Stimulated activated CD4-positive, alpha-beta T cell treated with anti-CD3 and anti-CD28 coated beads, Interleukin-12 subunit alpha, Interleukin-12 subunit beta, amount 100 ng/mL, for 24 hours (primary cell): ENCODE measurements at places on chromosomes 3 and 15.

GRCh38 chr3:124699686-124700396 is 30.4 kb upstream of the UMPS start:
- DNase-seq: no peak

DNA sequence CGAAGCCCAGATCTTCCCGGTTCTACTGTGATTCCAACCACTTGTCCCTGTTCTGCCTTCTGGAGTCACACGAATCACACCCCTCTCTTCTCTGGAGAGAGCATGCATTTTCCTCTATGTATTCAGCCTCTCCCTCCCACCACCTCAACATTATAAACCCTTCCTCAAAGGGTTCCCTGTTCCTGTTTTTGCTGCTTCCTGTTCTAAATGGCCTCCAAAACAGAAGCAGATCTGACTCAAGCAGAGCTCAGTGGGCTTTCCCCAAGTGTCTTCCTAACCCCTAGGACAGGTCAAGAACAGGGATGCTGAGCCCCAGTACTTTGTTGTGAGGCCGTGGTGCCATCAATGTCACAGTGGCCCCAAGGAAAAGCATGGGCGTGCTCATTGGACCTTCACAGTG is 75.7 kb upstream of the ARNT2 start:
- no peak for DNase-seq

DNA sequence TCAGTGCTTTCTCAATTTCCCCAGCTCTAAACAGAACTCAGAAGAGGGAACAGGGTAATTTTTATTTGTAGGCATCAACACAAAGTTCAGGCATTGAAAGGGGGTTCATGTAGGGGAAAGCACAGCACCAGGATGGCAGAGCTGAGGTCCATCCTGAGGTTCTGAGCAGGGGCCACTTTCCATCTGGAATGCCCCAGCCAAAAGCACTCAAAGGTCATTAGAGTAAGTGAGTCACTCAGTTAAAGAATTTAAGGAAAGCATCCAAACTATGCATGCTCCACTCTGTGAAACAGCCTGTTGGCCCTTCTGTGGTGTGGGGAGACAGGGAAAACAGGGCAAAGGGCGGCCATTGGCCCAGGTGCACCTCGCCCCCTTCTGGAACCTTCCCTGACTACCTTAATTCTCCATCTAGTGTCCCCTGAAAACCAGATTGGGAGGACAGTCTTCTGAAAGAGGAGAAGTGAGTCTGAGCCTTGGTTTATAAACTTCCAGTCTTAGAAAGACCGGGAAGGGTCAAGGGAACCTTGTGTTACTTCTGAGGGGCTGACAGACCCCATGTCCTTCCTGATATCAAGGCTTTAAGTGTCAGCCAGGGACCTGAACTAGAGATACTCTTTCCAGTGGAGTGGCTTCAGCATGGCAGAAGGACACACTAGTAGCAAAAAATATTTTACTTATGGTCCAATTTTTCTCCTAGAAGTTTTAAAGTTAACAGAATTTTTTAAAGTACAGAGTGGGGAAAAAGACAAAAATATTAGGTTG is 133.3 kb downstream of the MYLK start:
- DNase-seq: no peak

DNA sequence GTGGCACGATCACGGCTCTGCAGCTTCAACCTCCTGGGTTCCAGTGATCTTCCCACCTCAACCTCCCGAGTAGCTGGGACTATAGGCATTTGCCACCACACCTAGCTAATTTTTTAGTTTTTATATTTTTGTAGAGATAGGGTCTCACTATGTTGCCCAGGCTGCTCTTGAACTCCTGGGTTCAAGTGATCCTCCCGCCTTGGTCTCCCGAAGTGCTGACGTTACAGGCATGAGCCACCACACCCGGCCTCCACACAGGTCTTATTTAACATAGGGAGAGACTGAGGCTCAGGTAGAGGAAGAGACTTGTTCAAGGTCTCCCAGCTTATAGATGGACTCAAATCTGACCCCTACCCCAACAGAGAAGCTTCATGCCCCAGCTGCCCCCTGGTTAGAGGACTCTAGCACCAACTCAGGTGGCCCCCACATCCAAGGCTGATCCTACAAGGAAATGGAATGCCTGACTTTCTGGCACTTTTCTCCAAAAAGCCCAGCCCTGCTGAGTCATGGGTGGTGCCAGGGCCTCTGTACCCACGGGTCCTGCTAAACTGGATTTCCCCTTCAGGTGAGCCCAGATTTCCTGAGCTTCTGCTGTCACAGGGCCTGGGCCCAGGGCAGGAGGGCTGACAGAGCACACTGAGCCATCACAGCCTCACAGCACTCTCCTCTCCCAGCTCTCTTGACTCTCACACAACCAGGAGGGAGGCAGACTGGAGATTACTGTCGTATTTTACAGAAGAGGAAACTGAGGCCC is 5.6 kb downstream of the TMEM40 start:
- no peak for DNase-seq

DNA sequence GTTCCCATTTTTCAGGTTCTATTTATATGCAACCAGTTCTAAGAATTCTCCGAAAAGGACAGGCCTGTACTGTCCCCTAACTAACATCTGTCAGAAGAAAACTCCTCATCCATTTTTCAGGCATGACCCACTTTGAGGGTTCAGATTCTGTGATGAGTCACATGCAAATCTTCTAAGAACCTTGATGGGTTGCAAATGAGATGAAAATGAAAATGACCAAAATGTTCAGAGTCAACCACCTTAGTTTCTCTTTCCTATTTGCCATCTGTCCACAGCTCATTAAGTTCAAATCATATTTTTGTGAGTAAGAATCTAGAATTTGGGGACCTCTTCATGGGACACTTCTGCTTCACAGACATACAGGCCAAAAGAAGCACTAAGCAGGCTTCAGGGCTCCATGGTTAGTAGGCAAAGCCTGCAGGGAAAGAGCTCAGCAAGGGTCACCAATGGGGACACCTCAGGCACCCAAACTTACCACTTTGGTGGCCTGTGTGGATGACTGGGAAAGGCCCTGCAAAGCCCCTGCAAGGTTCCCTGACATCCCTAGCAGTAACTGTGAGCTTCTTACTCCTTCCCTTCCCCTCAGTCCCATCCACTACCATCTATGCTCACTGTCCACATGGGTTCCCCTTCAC is 122.0 kb downstream of the WDR76 start:
- no peak for DNase-seq

- no peak for DNase-seq
These were observed 268.0 kb downstream of the SUCLG2 start for GRCh38 chr3:67386451-67386850.

DNA sequence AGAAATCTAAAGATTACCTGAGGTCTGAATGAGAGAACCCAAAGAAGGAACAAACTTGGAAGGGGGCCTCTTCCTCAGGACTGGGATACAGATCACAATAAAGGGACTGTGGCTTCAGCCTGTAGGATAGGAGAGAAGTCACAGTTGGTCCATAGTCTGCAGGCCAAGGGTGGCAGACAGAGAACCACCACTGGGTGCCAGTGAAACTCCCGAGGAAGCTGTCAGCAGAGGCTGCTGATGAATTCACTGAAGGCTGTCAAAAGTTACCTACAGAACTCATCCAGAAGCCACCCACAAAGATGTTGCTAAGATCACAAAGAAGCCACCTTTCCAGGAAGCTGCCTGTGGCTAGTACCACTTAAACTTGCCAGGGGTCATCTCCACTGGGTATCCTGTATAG is 78.5 kb downstream of the TMCO5A start:
- no peak for DNase-seq

DNA sequence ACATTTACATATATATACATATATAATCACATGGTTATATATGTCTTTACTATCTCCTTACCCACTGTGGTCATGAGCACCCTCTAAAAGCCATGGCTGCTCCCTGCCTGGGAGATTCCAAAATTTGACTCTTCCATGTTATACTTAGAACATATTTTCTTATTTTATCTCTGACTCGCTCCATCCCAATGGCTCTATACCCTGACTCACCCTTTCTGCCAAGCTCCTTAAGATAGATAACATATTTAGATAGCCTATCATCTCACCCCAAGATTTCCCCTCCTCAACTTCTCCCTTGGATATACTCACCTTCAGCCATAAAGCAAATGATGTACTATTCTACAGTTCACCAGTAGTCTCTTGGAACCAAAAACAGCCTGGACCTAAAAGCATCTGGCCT is 65.1 kb downstream of the CD200R1L start:
- no peak for DNase-seq

GRCh38 chr3:183489455-183490210 is 61.2 kb upstream of the MCF2L2 start:
- DNase-seq: no peak

- DNase-seq: no peak
These were observed 935.0 kb downstream of the FHIT start for GRCh38 chr3:60316121-60316797.

DNA sequence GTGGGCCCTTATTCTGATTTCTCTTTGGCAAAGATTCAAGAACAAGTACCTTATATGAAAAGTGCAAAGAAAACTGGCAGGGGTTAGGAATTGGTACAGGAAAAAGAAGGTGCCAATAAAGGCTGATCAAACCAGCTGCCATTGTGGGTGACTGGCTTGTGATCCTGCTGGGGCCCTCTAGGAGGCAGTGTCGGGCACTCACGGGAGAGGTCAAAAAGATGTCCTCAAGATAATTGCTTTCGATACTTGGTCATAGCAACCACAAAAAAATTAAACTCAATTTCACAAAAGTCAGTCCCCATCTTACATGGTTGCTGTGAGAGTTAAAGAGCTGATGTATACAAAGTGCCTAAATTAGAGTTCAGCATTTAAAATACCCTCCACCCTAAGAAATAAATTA is 31.0 kb upstream of the CAV3 start:
- DNase-seq: no peak

DNA sequence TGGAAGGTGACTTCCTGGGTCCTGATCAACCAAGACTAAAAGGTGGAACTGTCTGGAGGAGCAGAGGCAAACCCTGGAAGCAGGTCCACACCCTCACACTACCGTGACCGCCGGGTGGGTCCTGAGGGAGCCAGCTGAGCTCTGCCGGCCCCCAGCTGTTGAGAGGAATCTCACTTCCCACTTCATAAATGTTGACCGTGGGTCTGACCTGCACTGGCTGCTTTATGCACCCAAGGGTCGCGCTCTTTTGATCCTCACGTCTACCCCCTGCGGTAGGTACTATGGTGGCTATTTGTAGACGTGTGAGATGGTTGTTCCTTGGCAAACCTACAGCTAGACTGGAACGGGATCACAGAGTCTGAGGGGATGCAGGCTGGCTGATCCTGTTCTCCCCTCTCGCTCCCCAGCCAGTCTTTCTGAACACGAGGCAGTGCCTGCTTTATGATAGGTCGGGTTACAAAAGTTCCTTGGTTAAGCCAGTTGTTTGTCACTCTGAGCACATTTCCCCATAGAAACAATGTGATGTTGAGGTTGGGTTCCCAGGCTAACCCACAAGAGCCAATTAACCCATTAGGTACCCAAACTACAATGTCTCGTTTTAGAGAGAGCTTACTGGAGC is 113.0 kb upstream of the ETV5 start:
- no peak for DNase-seq

DNA sequence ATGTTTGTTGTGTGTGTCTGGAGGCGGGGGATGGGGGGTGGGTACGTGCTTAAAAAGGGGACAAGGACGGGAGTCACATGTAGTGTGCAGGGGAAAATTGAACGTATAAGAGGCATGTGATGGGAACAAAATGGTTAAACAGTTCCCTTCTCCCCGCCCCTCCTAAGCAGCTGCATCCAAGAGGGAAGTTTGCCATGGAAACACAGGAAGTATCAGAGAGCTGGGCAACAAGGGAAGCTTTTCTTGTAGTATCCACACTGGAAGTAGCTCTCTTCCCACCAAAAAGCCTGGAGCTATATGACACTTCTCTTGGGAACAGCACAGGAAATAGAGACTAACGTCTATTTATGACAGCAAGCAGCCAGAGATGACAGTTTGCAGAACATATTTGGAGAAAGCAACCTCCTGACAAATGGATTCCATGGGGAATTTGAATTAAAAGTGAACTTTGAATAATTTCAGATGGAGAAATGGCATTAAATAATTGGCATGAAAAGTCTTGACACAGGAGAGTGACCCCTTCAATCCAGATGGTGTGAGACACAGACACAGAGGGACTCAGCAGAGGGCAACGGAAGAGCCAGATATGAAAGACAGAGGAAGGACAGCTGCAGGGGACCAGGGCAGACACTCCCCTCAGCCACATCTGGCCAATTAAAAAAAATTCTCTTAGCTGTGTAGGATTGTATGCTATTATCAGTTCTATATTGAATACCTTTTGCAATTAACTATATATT is 294.2 kb upstream of the TBL1XR1 start:
- DNase-seq: no peak

- DNase-seq: no peak
These were observed 29.2 kb downstream of the XXYLT1 start for GRCh38 chr3:195241592-195242355.

DNA sequence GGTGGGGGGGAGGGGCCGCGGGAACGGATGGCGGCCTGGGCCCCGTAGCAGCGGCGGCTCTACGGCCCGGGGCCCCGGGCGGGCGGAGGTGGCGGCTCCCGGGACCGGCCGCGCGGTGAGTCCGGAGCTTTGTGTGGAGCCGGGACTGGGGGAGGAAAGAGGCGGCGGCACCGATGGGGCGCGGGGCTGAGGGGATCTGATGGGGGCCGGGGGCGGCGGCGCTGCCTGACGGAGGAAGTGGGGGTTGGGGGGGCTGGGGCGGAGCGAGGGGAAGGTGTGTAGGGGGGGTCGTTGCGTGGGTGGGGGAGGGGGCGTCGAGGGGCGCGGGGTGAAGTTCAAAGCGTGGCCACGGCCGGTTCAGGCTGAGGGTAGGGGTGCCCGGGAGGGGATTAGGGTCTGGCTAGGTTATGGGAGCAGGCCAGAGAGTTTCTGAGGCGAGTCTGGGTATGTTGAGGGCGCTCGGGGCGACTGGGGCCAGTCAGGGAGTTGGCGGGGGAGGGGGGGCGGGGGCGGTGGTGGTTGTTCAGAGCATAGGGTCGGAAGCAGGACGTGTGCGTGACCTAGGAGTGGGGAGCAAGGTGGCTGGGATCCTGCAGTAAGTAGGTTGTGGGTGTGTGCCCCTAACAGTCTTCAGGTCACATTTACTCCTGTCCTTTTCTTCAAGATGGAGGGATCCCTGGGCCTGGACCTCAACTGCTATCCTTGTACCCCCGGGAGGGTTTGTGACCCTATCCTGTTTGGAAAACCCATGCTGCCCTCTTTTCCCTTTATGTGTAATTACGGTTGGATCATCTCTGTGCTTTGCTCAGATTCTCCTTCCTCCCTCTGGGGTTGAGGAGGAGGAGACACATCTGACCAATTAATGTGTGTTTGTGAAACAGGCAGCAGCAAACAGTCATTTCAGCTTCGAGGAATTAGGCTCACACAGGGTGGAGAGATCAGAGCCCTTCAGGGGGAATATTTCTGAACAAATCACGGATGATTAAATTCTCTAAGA is 644 bp downstream of the ZNF609 start:
- peak; percentile 2 for DNase-seq
